ENCODE measurements at places on chromosomes 16 and 17. TPM values are rescaled to one million over a fixed set of nuclear protein-coding genes. Genes with fewer than 3 reads are reported as not detected.

Gene SOCS1
- 299 TPM for total RNA-seq

Gene ADAM11
- 0.31 TPM for total RNA-seq

Gene ZNF469
- total RNA-seq = 6.1 TPM

Gene BANP
- 59.2 TPM for total RNA-seq

Gene WFDC1
- not detected for total RNA-seq

DNA sequence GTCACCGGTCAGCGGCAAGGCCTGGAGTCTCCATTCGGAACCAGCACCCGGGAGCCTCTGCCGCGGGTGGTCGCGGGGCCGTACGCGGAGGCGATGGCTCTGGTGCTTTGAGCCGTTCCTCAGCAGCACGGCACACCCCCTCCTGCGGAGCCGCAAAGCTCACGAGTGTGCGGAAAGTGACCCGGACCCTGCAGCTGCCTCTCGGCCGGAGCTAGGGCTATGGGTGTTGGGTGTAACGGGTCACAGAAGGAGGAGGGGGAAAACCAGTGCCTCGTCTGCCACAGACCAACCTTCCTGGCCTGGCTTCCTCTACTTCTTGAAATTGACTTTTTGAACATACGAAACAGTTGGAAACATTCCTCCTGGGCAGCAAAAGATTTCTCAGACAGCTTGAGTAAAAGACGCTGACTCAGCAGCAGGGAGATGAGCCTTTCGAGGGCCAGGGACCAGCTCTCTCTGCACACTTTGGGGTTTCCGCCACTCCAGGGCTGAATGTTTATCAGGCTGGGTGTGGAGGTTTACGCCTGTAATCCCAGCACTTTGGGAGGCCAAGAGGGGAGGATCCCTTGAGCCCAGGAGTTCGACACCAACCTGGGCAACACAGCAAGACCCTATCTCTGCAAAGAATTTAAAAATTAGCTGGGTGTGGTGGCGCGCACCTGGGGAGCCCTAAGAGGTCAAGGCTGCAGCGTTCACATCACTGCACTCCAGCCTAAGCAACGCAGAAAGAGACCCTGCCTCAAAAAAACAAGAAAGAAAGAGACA, 26.4 kb upstream of the PITPNA start:
- H3K4me3 ChIP-seq = no peak overlapping the region
- H3K36me3 ChIP-seq = no peaks in the 10 kb centered on the region
- DNase-seq = no peak
- peaks cover 2% of the 10 kb centered on the region for H3K4me1 ChIP-seq
- H3K27ac ChIP-seq = no peak overlapping the region
- H3K27me3 ChIP-seq = no peaks in the 10 kb centered on the region

- DNase-seq = no peak
- no peaks in the 10 kb centered on the region for H3K27me3 ChIP-seq
- H3K36me3 ChIP-seq = no peaks in the 10 kb centered on the region
- peaks cover 20% of the 10 kb centered on the region for H3K4me1 ChIP-seq
- H3K27ac ChIP-seq = peak overlapping the region; percentile 89
Observed at GRCh38 chr16:84115919-84116719, 623 bp downstream of the MBTPS1 start.

DNA sequence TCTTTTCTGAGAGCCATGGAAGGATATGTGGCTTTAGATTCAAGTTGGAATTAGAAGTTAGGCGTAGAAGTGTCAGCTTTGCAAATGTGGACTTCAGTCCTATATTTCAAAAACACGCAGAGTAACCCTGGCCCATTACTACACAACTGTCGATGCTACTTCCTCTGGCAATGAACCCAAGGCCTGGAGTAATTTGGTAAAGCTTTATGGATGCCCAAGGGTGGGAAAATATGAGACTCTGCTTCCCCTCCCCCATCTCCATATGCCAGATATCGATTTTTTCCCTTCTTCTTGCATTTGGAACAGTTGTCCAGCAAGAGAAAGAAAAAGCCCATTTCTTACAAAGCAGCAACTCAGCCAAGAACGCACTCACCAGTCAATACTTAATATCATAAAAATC, 2.9 kb upstream of the MAP1LC3B start:
- H3K36me3 ChIP-seq = peaks cover 6% of the 10 kb centered on the region
- no peaks in the 10 kb centered on the region for H3K27me3 ChIP-seq
- peak overlapping the region; percentile 40 for H3K4me3 ChIP-seq
- DNase-seq = no peak
- peak overlapping the region; percentile 83 for H3K27ac ChIP-seq
- peaks cover 49% of the 10 kb centered on the region for H3K4me1 ChIP-seq

DNA sequence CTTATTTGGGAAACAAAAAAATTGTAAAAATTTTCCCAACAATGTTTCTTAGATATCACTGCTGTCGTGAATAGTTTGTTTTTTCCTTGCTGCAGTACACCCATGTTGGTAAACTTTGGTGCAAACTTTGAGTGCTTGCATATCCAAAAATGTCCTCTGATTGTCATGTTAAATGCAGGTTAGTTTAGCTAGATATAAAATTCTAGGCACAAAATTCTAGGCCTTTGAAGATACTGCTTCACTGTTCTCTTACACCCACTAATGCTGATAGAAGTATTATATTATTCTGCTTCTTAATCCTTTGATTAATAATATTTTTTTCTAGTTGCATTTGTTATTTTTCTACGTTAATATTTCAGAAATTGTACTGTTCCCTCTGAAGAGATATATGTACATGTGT, 16.1 kb downstream of the TOM1L1 start:
- peaks cover 13% of the 10 kb centered on the region for H3K36me3 ChIP-seq
- no peaks in the 10 kb centered on the region for H3K4me1 ChIP-seq
- no peak overlapping the region for H3K4me3 ChIP-seq
- H3K27me3 ChIP-seq = no peaks in the 10 kb centered on the region

DNA sequence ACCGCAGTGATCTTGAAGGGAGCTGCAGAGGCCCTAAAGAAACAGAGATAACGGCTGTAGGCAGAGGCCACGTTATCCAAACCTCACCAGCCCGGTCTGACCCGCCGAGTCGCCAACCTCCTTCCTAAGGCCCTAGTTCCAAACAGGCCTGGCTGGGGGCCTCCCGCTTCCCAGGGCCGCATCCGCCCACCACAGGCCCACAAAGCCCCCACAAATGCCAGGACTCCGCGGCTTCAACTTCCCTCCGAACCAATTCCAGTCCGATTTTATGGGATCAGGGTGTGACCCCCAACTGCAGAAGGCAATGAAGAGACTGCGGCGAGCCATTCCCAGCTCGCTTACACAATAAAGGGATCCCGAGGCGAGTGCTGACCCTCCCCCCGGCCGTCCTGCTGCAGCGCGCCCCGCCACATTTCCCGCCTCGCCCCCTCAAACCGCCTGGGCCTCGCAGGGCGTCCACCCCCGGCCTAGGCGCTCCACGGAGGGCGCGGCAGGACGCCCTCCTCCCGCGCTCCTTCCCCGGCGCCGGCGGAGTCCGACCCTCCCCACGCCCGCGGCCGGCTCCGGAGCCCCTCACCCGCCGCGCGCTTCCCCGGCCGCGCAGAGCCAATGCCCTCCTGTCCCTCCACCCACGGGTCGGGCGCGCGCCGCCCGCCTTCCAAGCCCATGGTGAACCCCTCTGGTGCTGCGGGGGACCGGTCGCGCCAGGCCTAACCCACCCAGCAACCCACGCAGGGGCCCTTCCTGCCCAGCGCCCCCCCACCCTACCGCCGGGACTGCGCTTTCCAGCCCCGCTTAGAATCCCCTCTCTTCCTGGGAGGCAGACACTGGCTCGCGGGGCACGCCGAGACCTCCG, 926 bp downstream of the MYH10 start:
- no peak for DNase-seq
- H3K27ac ChIP-seq = no peak overlapping the region
- H3K4me1 ChIP-seq = peaks cover 10% of the 10 kb centered on the region
- H3K36me3 ChIP-seq = no peaks in the 10 kb centered on the region
- H3K27me3 ChIP-seq = peaks cover 45% of the 10 kb centered on the region
- peak overlapping the region; percentile 93 for H3K4me3 ChIP-seq

DNA sequence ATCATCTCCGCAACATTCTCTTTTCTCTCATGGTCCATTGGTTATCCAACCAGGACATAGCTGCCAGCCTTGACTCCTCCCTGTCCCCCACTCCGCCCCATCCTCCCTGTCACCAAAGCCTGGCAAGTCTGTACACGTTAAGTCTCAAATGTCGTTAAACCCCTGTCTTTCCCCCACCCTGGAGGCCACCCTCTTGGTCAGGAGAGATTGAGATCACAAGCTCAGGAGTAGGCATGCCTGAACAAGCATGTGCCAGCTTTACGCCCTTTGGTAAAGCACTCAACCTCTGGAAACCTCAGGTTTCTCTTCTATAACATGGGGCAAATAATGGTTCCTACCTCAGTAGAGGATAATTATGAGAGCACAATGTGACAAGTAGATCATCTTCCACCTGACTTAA, 38.1 kb upstream of the CCL1 start:
- peaks cover 6% of the 10 kb centered on the region for H3K4me1 ChIP-seq
- H3K27me3 ChIP-seq = peaks cover 12% of the 10 kb centered on the region
- H3K27ac ChIP-seq = no peak overlapping the region

GRCh38 chr16:83389751-83390150, 418.0 kb upstream of the HSBP1 start:
- H3K36me3 ChIP-seq = no peaks in the 10 kb centered on the region
- peaks cover 19% of the 10 kb centered on the region for H3K27me3 ChIP-seq
- DNase-seq = no peak
- no peak overlapping the region for H3K4me3 ChIP-seq
- H3K27ac ChIP-seq = no peak overlapping the region
- no peaks in the 10 kb centered on the region for H3K4me1 ChIP-seq

GRCh38 chr16:10579965-10580882, at the start of gene EMP2:
TSS of gene EMP2 (minus strand) at chr16:10580598. CDS start at chr16:10547617, 32,981 bp downstream.
- H3K36me3 ChIP-seq = no peaks in the 10 kb centered on the region
- peaks cover 3% of the 10 kb centered on the region for H3K4me1 ChIP-seq
- no peak for DNase-seq
- peaks cover 46% of the 10 kb centered on the region for H3K27me3 ChIP-seq

- peaks cover 40% of the 10 kb centered on the region for H3K4me1 ChIP-seq
- peak overlapping the region; percentile 98 for H3K27ac ChIP-seq
- H3K27me3 ChIP-seq = no peaks in the 10 kb centered on the region
- H3K4me3 ChIP-seq = peak overlapping the region; percentile 83
Observed at GRCh38 chr17:49388290-49388640, 26.2 kb upstream of the ZNF652 start.

GRCh38 chr17:76076146-76076764, 1.7 kb downstream of the GALR2 start:
- H3K4me1 ChIP-seq = peaks cover 23% of the 10 kb centered on the region
- H3K36me3 ChIP-seq = peaks cover 7% of the 10 kb centered on the region
- DNase-seq = no peak
- no peak overlapping the region for H3K4me3 ChIP-seq
- peaks cover 38% of the 10 kb centered on the region for H3K27me3 ChIP-seq

DNA sequence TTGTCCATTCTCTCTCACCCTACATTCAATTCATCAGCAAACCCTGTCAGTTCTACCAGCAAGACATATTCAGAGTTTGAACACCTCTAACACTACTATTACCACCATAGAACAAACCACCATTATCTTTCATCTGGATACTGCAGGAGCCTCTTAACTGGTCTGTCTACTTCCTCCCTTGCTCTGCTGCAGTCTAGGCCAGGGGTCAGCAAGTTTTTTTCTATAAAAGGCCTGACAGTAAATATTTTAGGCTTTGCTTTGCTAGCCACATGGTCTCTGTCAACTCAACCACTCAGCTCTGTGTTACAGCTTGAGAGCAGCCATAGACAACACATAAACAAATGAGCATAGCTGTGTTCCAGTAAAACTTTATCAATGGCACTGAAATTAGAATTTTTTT, 13.8 kb downstream of the KCTD19 start:
- no peaks in the 10 kb centered on the region for H3K36me3 ChIP-seq
- H3K4me3 ChIP-seq = peak overlapping the region; percentile 60
- peaks cover 14% of the 10 kb centered on the region for H3K4me1 ChIP-seq
- no peak for DNase-seq

DNA sequence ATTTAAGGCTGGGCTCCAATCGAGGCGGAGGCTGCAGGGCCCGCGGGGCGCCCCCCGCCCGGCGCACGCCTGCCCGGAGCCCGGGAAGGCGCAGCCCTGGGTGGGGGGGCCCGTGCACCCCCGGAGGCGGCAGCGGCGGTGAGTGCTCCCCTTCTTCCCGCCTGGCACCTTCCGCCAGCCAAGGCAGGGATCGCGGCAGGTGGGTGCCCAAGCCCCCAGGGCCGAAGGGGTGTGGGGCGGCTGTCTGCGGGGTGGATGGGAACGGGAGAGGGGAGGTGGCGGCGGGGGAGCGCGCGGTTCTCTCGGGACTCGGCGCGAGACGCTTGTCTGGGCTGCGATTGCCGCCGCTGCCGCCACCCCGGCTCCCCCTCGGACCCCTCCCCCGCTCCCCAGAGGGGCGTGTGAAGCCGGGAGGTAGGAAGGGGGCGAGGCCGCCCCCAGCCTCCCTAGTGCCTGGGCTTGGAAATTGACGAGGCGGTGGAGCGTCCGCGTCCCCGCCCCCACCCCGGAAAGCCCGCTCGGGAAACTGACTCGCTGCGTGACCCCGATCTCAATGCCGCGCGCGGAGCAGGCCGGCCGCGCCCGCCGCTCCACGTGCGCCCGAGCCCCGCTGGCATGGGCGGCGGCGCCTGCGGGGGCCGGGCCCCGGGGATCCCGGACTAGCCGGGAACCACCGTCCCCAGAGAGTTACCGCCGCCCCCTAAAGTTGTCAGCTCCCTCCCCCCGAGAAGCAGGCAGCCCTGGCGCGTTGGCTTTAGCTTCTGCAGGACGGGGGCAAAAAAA, 231.5 kb downstream of the MRTFB start:
- no peak for DNase-seq
- no peaks in the 10 kb centered on the region for H3K36me3 ChIP-seq
- peaks cover 23% of the 10 kb centered on the region for H3K27me3 ChIP-seq
- no peak overlapping the region for H3K27ac ChIP-seq
- peak overlapping the region; percentile 58 for H3K4me3 ChIP-seq
